Heart left ventricle (tissue), 16 donors: ENCODE measurements at places on chromosomes 1 and 21. TPM values are rescaled to one million over a fixed set of nuclear protein-coding genes. Genes with fewer than 3 reads are reported as not detected.

DNA sequence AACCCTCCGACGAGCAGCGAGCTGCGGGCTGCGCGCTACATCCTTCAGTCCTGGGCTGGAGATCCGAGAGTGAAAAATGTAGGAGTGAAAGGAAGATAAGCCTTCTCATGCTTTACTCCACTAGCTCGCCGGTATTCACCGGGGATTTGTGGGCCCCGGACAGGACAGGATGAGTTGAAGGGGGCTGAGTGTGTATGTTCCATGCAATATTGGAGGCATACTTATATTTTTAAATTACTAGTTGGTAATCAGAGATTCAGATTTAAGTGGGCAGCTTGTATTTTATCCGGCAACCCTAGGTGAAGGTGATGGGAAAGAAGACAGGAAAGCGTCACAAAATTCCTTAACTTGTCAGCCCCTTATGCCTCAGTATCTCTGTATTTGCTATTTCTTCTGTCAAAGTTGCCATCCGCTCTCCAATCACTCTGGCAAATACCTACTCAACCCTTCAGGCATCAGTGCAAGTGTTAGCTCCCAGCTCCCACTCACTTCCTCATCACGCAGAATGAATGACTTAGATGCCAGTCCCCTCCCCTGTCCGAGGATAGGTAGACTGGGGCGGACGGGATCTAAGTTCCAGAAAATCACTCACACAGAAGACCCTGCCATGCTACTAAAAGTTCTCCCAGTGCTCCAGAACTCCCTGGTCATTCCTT, 503 bp upstream of the PIGM start:
- H3K4me3 ChIP-seq, result peak overlapping the region; percentile 75
- no peaks in the 10 kb centered on the region for H3K27me3 ChIP-seq
- no peaks in the 10 kb centered on the region for H3K36me3 ChIP-seq
- DNase-seq, result no peak

DNA sequence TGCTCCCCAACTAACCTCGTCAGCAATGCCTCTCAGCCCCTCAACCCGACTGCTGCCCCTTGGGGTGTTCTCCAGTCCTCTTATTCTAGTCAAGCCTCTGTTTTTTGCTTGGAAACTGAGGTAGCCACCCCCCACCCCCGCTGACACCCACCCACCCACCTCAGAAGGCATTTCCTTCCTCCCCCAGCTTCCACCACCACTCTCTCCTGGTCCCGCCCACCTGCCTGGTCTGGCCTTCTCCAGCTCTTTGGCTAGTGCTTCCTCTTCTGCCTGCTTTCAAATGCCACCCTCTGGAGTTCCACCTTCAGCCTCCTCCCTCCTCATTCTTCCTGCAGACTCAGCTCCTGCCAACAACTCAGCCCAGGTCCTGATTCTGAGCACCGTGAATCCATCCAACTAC, 35.3 kb downstream of the OLFML2B start:
- DNase-seq, result no peak
- H3K36me3 ChIP-seq, result peaks cover 7% of the 10 kb centered on the region
- no peak overlapping the region for H3K4me3 ChIP-seq
- H3K4me1 ChIP-seq, result peaks cover 18% of the 10 kb centered on the region
- no peaks in the 10 kb centered on the region for H3K27me3 ChIP-seq

DNA sequence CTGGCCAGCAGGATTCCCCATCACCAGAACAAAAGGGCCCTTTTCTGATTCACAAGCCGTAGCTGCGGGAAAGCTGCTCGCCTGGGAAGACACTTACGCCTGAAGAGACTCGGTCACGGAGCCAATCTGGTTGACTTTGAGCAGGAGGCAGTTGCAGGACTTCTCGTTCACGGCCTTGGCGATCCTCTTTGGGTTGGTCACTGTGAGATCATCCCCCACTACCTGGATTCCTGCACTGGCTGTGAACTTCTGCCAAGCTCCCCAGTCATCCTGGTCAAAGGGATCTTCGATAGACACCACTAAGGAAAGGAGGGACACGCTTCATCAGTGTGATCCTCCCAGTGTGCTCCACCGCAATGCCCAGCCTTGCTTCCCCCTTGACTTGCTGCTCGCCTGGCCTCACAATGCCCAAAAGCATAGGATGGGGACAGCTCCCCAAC, 14.7 kb downstream of the ENO1 start:
- no peak overlapping the region for H3K27ac ChIP-seq
- H3K36me3 ChIP-seq, result peaks cover 100% of the 10 kb centered on the region
- H3K27me3 ChIP-seq, result no peaks in the 10 kb centered on the region

Gene C1orf116
- 1.2 TPM for total RNA-seq

Gene TPM3
- 96.4 TPM for total RNA-seq

GRCh38 chr1:115429884-115430283, 91.8 kb upstream of the NGF start:
- no peaks in the 10 kb centered on the region for H3K36me3 ChIP-seq
- no peaks in the 10 kb centered on the region for H3K27me3 ChIP-seq
- no peak for DNase-seq
- no peak overlapping the region for H3K27ac ChIP-seq
- H3K4me3 ChIP-seq, result no peak overlapping the region
- no peaks in the 10 kb centered on the region for H3K4me1 ChIP-seq

DNA sequence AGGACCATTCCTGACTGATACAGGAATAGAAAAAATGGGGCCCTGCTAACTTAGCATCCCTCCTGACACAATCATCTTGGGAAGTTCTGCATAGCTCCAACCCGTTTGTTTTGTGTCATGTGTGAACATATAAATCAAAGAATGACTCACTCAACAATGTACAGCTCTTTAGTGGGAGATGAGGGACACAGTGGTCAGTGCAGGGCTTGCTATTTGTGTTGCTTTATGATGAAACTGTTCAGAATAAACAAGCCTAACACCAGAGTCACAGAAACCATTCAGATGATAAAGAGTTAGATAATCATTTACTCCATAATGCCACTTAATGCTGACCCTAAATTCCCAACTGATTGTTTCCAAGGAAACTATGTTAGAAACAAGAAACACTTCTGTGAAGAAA, 154.2 kb upstream of the ZNHIT6 start:
- H3K36me3 ChIP-seq, result no peaks in the 10 kb centered on the region
- no peak overlapping the region for H3K27ac ChIP-seq
- no peaks in the 10 kb centered on the region for H3K4me1 ChIP-seq
- DNase-seq, result no peak

- no peaks in the 10 kb centered on the region for H3K27me3 ChIP-seq
- H3K27ac ChIP-seq, result no peak overlapping the region
- no peak overlapping the region for H3K4me3 ChIP-seq
- peaks cover 21% of the 10 kb centered on the region for H3K4me1 ChIP-seq
Measured at GRCh38 chr1:174190691-174191199, 31.4 kb downstream of the RABGAP1L start.

GRCh38 chr1:183514235-183514634, 41.9 kb downstream of the SMG7 start:
- H3K4me3 ChIP-seq, result no peak overlapping the region
- peaks cover 14% of the 10 kb centered on the region for H3K36me3 ChIP-seq
- no peaks in the 10 kb centered on the region for H3K27me3 ChIP-seq
- peaks cover 4% of the 10 kb centered on the region for H3K4me1 ChIP-seq

Gene TAL1
- 3.4 TPM for total RNA-seq

DNA sequence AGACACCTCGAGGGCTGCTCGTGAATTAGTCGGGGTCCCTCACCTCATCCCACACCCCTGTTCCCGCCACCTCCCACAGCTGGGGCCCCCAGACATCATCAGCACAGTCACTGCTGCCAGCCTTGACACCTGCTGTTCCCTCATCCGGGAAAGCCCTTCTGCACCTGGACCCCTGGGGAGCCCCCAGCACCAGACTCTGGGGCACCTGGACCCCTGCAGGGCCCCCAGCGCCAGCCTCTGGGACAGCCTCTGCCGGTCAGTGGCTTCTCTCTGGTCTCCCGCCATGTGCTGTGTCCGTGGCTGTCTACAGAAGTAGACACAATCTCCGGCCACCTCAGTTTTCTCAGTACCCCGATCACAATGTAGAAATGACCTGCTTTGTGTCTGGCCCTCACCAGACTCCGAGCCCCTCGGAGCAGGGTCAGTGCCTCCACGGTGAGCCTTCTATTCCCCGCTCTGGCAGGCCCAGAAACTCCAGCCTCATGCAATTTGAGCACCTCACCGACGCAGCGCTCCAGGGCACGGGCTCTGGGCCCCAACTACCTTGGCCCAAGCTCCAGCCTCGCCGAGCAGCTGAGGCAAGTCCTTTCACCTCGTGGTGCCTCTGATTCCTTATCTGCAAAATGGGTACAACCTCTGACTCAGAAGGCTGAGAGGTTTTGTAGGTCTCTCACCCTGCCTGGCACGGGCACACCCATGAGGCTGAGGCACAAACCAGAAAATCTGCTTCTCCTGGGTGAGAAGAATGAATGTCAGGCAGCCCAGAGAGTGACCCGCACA, 84.7 kb downstream of the RIPK4 start:
- no peaks in the 10 kb centered on the region for H3K27me3 ChIP-seq
- H3K4me3 ChIP-seq, result no peak overlapping the region
- DNase-seq, result no peak
- peaks cover 12% of the 10 kb centered on the region for H3K4me1 ChIP-seq

DNA sequence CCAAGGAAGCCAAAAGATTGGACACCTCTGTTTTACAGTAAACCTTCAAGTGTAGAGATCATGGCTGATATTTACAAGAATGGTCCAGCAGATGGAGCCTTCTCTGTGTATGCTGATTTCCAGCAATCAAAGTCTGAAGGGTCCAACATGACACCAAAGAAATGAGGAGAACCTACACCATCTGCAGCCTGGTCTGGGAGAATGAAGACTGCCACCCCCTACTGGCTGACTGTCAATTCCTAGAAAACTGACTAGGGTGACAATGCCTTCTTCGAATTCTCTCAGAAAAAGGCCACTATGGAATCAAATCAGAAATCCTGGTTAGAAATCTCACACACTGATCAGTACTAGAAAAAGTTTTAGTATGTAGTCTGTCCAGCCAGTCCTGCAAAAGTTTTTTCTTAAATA, 83.3 kb downstream of the CDC42BPA start:
- peak; percentile 18 for DNase-seq
- peaks cover 17% of the 10 kb centered on the region for H3K4me1 ChIP-seq
- H3K27me3 ChIP-seq, result no peaks in the 10 kb centered on the region
- no peaks in the 10 kb centered on the region for H3K36me3 ChIP-seq

GRCh38 chr1:56436296-56436695, 143.1 kb downstream of the PLPP3 start:
- H3K4me1 ChIP-seq, result peaks cover 57% of the 10 kb centered on the region
- H3K36me3 ChIP-seq, result no peaks in the 10 kb centered on the region
- no peak for DNase-seq
- H3K4me3 ChIP-seq, result no peak overlapping the region
- no peaks in the 10 kb centered on the region for H3K27me3 ChIP-seq

Gene KCNK2
- total RNA-seq, result 1.3 TPM

Gene RAP1GAP
- total RNA-seq, result 8.0 TPM

GRCh38 chr1:21384620-21385019, 55.3 kb upstream of the NBPF3 start:
- no peaks in the 10 kb centered on the region for H3K36me3 ChIP-seq
- H3K27ac ChIP-seq, result no peak overlapping the region
- no peaks in the 10 kb centered on the region for H3K27me3 ChIP-seq
- H3K4me3 ChIP-seq, result no peak overlapping the region

Gene NPPA
- total RNA-seq, result 200 TPM

Gene KCNK1
- total RNA-seq, result 5.9 TPM

Gene SH2D1B
- 1.1 TPM for total RNA-seq

Gene OR2L8
- total RNA-seq, result not detected

GRCh38 chr1:109485001-109485400, 1.3 kb downstream of the ATXN7L2 start:
- no peak overlapping the region for H3K27ac ChIP-seq
- peak overlapping the region; percentile 86 for H3K4me3 ChIP-seq
- H3K27me3 ChIP-seq, result no peaks in the 10 kb centered on the region
- peaks cover 22% of the 10 kb centered on the region for H3K4me1 ChIP-seq

- no peak for DNase-seq
- no peaks in the 10 kb centered on the region for H3K4me1 ChIP-seq
- peaks cover 11% of the 10 kb centered on the region for H3K36me3 ChIP-seq
- peak overlapping the region; percentile 91 for H3K4me3 ChIP-seq
- no peaks in the 10 kb centered on the region for H3K27me3 ChIP-seq
- H3K27ac ChIP-seq, result peak overlapping the region; percentile 99
Measured at GRCh38 chr1:85582687-85583591, 2.4 kb downstream of the CCN1 start.

Gene FCRL6
- not detected for total RNA-seq

DNA sequence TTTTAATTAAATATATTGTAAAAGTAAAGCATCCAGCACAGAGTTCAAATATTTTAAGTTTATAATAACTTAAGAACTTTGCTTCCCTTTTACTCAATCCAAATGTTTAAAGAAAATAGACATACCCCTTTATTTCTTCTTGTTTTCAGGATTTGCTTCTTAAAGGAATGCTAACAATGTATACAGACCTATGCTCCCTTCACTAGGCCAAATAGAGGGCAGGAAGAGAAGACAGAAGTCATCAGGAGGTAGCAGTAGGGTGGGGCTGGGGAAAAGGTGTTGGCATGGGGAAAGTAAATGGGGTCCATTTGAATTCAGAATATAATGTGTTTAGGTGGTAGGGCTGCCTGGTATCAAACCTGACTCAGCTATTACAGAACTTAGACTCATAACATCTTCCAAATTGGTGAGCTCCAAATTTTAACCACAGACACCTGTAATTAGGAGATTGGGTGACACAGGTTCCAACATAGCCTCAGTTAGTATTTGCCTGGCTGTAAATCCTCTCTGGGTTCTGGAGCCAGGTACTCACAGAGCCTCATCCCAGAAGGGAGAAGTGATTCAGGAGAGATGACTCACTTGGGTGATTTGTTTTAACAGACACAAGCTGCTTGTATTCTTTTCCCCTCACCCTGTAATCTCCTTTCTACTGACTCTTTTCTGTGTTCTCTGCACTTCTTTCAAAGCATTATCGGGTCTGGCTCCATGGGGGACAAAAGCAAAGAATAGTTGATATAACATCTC, 60.1 kb upstream of the DUSP10 start:
- no peak overlapping the region for H3K27ac ChIP-seq
- H3K27me3 ChIP-seq, result no peaks in the 10 kb centered on the region
- no peak overlapping the region for H3K4me3 ChIP-seq
- no peak for DNase-seq
- H3K4me1 ChIP-seq, result no peaks in the 10 kb centered on the region
- H3K36me3 ChIP-seq, result no peaks in the 10 kb centered on the region

GRCh38 chr1:220726634-220727033, 21.5 kb upstream of the MTARC2 start:
- H3K27ac ChIP-seq, result no peak overlapping the region
- H3K4me1 ChIP-seq, result no peaks in the 10 kb centered on the region
- no peaks in the 10 kb centered on the region for H3K27me3 ChIP-seq
- no peak for DNase-seq
- H3K36me3 ChIP-seq, result no peaks in the 10 kb centered on the region

GRCh38 chr1:169526120-169526832, 40.5 kb upstream of the SLC19A2 start:
- DNase-seq, result no peak
- H3K27me3 ChIP-seq, result no peaks in the 10 kb centered on the region
- H3K36me3 ChIP-seq, result no peaks in the 10 kb centered on the region
- no peak overlapping the region for H3K4me3 ChIP-seq
- H3K27ac ChIP-seq, result no peak overlapping the region

DNA sequence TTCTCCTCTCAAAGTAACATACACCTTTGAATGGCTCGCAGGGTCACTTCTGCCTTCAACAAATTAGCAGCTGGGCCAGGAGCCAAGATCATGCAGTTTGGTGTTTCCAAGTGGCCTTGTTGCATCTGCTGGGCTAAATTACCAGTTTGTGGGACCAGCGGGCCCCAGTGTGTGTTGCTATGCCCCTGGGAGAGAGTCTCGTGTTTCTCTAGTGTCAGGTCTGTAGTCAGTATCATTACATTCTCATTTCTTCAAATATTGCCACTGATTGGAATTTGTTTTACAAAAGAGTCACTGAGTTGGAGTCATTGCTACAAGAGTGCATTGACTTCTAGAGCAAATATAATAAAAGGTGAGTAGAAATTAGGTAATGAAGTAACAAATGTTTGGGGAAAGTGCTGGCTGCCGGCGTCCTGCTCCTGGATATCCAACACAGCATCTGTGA, 35.5 kb downstream of the RHOU start:
- H3K4me1 ChIP-seq, result no peaks in the 10 kb centered on the region
- H3K36me3 ChIP-seq, result no peaks in the 10 kb centered on the region
- no peak overlapping the region for H3K27ac ChIP-seq
- no peak for DNase-seq
- H3K4me3 ChIP-seq, result no peak overlapping the region
